ELR (cell line): ENCODE measurements at places on chromosomes 4 and X.

DNA sequence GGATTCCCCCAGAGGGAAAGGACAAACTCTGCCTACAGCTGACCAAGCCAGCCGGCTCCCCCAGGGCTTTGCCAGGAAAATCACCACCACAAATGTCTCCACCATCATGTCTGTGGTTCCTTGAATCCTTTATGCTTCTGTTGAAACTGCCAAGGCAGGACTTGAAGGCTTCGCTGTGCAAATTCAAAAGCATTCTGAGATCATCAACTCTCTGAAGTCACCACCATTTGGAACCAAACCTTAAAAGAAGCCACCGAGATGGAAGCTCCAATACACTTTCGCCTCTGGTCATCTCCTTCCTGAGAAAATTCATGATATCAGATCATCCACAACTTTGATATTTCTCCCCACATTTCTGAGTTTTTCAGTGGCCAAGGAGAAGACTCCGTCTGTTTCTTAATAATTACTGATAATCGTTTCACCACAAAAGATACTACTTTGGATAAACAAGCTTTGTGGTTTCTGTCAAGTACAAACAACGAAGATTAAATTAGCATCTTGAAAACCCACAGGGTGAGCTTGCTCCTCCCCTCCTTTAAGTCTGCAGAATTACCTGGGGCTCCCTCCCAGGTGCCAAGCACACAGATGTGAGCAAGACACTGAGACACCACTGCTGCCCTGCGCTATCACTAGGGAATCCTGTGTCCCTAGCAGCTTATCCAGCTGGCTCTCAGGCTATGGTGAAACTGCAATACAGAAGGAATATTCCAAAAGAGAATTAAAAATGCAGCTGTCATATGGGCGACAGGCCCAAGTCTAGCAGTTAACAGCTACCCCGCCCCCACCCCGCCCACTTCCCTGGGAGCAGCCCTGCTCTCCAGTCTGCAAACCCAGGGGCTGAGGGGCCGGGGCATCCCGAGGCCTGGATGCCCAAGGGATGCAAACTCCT, 125.0 kb upstream of the TBL1X start:
- no peak for DNase-seq

DNA sequence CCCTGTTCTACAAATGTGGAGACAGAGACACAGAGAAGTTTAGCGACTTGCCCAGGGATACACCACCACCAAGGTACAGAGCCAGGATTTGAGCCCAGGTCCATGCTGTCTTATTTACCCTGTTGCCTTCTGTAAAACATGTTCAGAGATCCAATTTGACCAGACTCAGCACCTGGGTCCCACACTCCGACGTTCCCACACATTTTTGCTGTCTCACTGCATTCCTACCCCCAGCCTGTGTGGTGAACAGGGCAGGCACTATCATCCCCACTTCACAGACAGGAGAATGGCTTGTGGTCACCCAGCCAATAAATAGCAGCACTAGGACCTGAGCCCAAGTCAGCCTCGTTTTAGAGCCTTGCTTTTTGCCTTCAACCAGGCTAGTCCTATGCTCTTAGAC, 102.8 kb downstream of the PJA1 start:
- no peak for DNase-seq

GRCh38 chrX:30935985-30936384, 46.9 kb upstream of the TAB3 start:
- peak; percentile 36 for DNase-seq

DNA sequence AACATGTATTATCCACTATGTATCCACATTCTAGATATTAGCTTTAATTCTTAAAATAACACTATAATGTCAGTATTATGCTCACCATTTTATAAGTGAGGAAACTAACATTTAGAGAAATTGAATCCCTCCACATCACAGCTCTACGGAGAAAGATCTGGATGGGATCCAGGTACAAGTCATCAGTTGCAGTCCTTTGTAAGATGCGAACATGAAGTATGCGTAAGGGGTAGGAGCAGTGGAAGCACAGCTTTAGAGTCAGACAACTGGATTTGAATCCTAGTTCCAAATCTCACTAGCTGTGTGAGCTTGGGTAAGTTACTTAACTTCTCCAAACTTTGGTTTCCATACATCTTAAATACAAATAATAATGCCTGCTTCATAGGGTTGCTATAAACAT, 162.5 kb downstream of the ATP10D start:
- DNase-seq = no peak

- no peak for DNase-seq
Observed at GRCh38 chr4:55561889-55562288, 15.2 kb upstream of the CLOCK start.

DNA sequence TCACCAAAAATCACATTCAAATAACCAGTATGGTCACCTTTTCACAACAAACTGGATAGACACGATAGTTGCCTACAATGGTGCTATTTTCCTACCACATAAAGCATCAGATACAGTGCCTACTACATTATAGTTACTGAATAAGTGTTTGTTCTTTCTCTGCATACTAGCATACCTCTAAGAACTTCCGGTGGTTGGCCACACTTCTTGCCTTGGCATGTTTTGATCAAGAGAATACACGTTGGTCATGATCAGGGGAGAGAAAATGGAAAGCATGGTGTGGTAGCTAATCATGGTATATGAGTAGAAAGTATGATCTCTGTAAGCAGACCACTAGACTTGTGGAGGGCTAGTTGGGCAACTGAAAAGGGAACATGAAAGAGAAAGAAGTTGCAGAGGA, 322.8 kb upstream of the DIAPH2 start:
- DNase-seq = no peak

DNA sequence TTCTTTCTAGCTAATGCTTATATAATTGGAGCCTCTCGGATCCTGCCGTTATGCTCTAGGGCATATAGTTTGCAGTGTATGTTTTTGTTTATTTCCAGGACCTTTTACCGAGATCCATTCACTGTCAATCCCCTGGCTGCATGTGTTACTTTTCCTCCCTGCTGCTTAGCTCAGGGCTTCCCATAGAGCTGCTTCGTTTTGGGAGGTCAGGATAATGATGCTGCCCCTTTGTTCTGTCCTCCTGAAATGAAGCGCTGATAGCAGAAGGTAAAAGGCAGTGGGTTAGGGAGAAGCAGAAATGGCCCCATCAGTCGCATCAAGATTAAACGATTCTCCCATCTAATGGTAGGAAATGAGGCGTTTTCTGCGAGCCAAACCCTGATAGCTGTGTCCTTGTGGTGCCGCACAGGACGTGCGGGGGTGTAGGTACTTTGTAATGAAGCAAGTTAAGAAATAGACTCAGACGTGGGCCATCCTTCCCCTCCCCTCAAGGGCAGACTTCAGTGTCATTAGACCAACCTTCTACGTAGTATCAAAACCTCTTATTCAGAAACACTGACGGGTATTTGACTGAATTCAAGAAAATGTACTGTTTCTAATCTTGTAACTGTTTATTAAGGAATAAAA, 37.3 kb downstream of the AFF2 start:
- DNase-seq = no peak

DNA sequence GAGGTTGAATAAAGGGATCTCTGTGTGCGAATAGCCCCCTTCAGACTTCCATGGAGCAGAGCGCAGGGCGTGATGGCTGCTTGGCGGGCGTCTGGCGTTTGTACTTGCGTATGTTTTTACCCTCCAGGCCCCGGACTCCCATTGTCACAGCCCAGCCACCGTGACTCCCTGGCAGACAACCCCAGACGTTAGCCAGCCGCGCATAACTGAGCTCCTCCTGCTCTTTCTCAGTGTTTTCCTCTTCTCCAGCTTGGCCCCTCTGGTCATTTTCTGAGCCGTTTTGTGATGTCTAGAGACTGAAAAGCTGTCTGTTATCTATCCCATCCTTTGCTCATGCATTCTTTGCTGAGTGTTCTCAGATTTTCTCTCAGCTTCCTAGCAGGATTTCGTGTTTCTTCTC, 54.3 kb downstream of the IGFBP7 start:
- no peak for DNase-seq

DNA sequence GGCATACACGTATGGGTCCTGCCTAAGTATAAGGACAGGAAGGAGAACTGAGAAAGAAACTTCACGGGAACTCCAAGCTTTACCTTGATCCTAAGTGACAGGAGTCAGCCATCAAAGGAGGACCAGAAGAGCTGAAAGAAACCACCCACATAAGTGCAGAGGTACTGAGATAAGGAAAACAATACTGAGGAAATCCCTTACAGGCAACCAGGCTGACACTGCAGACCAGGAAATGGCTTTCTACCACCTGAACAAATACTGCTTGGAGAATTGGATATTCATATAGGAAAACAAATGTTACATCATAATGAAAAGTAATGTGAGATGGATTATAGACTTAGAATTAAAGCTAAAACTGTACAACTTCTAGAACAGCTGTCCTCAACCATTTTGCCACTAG, 127.0 kb downstream of the IL15 start:
- DNase-seq = no peak

DNA sequence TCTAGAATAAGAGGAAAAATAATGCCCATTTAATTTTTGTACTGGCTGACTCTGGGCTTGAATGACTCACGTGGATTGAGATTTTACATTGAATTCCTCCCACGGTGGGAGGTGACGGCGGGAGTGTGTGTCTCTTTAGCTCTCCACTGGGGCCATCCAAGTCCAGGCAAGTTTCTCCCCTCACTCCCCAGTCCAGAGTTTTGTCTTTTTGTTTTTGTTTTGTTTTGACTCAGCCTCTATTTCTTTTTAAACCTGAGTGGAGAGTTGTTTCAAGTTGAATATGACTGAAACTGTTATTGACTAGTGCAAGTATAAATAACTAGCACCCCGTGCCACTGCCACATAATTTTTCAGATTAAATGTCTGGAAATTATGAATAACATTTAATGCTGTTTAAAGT, 13.6 kb downstream of the CHST7 start:
- peak; percentile 76 for DNase-seq

DNA sequence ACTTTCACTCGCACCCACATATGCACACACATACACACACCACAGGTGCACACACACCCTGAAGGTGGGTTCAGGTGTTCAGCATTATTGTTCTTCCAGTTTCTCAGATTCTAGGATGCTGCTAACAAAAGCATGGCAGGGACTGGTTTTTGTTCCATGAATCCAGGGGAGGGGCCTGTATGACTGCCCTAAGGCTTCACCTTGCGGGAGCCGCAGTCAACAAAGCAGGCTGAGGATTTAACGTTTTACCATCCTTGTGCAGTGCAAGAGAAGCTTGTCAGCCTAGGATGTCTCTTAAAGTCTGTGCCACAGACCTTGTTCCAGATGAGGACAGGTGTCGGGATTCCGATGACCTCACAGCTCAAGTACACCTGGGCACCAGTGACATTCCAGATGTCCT, 61.8 kb downstream of the POLR2B start:
- DNase-seq = no peak

GRCh38 chr4:106530024-106530361, 161.4 kb upstream of the GIMD1 start:
- DNase-seq = no peak

DNA sequence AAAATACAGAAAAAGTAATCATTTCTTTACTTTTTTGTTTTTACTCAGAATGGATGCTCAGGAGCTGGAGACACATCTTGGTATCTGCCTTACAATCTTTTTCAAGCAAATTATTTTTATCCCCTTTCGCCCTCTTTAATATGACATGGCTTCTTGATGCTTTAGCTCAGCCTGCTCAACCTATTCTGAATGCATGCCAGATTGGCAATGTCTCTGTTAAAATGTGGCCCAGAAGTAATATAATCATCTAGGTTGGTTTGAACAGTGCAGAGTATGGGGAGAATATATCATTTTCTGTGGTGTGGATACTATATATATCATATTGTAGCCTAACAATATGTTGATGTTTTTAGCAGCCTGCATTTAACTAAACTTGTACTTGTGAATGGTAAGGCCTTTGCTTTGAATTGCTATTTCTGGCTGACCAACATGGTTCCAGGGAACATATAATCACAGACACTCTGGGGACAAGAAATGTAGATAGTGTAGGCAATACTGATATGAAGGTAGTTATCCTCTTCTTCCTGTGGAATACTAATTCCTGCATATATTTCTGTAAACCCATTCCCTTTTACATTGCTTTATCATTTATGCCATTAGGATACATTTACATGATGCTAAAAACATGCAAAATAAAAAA, 282.7 kb downstream of the PPP3CA start:
- no peak for DNase-seq

DNA sequence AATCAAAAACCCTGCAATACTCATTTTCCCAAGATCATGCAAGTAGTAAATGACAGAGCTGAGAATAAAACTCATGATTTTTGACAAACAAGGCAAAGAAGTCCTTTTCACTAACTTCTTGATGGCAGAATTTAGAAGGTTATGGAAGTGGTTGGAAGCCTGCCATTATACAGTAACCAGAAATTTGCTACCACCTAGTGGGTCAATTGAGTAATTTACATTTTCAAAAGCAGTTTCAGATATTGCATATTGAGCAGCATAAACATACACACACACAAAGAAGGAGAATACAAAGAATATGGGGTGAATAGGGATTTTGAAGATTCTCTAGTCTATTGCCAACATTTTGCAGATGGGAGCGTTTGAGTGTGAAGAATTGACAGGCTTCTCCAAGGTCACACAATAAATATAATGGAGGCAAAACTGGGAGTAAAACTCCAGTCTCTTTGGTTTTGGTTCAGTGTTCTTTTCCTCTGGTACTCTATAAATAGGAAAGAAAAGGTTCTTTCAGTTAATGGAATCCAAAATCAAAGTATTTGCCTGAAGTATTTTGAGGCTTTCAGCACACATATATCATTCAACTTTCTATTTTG, 70.2 kb downstream of the GC start:
- peak; percentile 72 for DNase-seq

DNA sequence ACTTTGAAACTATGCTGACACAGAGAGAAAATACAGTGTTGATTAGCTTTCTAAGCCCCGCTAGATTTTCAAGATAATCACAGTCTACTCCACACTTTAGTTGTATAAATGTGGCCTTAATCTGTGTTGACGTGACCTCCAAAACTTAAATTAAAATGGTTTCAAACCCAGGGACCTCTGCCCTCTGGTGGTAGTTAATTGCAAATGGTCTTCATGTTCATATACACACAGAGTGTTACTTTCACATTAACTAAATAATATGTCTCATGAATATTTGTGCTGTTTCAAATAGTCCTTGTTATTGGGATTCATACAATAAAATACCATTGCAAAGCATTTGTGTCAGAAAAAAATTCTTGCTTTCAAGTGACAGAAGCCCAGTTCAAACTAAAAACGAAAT, 64.3 kb downstream of the TASL start:
- DNase-seq = peak; percentile 7

DNA sequence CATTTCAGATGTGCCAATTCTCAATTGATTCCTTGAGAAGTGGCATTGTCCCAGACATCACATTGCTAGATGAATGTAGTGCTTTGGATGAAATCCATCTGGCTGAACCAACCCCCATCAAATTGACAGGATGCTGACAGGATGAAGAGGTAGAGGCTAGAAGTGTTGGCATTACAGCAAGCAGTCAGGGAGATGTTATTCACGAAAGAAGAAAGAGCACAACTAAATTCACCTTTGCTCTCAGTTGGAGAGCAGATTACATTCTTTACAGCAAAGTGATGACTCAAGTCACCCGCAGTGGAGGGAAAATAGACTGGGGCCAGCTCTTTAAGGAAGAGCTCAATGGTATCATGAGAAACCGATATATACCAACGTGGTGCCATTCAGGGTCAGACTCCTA, 259.6 kb downstream of the C4orf33 start:
- DNase-seq = peak; percentile 8
